ENCODE measurements at places on chromosomes 2 and 18. TPM values are rescaled to one million over a fixed set of nuclear protein-coding genes. Genes with fewer than 3 reads are reported as not detected.

Gene ANKRD30B
- 1.6 TPM for total RNA-seq

Gene RPL31
- 797 TPM for total RNA-seq

Gene UGT1A5
- total RNA-seq = not detected

Gene SERPINB10
- total RNA-seq = not detected

Gene ALPI
- total RNA-seq = not detected

Gene CPO
- not detected for total RNA-seq

Gene GLI2
- 0.68 TPM for total RNA-seq

Gene OSR1
- 2.5 TPM for total RNA-seq

Gene ANKRD23
- 4.3 TPM for total RNA-seq

Gene ABCA12
- total RNA-seq = 0.05 TPM
